Mesothelial cell of epicardium (in vitro differentiated cells): ENCODE measurements at places on chromosomes 3 and 15. TPM values are rescaled to one million over a fixed set of nuclear protein-coding genes. Genes with fewer than 3 reads are reported as not detected.

Gene GMPPB
- total RNA-seq = 32.3 to 33.9 TPM (median 32.7 TPM) in 3 replicates

Gene GRAMD1C
- 7.5 to 8.0 TPM (median 7.7 TPM) in 3 replicates for total RNA-seq

Gene TRAT1
- total RNA-seq = not detected in 3 replicates

Gene MYRIP
- total RNA-seq = 0.53 to 0.63 TPM (median 0.59 TPM) in 3 replicates

Gene SELENOT
- total RNA-seq = 43.6 to 51.0 TPM (median 49.2 TPM) in 3 replicates

Gene RFX7
- total RNA-seq = 48.9 to 53.8 TPM (median 51.2 TPM) in 3 replicates

Gene NMNAT3
- 11.0 to 13.6 TPM (median 11.8 TPM) in 3 replicates for total RNA-seq

Gene MEX3B
- 29.8 to 31.9 TPM (median 30.8 TPM) in 3 replicates for total RNA-seq

Gene NUSAP1
- total RNA-seq = 45.4 to 52.5 TPM (median 46.1 TPM) in 3 replicates

Gene SOX14
- 0.18 to 0.44 TPM (median 0.18 TPM) in 3 replicates for total RNA-seq

Gene ASB14
- not detected in 3 replicates for total RNA-seq

Gene RLBP1
- not detected in 3 replicates for total RNA-seq

GRCh38 chr3:53324105-53324504 lies 23.2 kb downstream of the DCP1A start:
- H3K27ac ChIP-seq = peak overlapping the region; percentile 68
- peaks cover 10% of the 10 kb centered on the region for H3K4me1 ChIP-seq
- H3K36me3 ChIP-seq = peaks cover 38% of the 10 kb centered on the region

- H3K36me3 ChIP-seq = peaks cover 4% of the 10 kb centered on the region
- no peak overlapping the region for H3K4me3 ChIP-seq
- no peaks in the 10 kb centered on the region for H3K4me1 ChIP-seq
- H3K27ac ChIP-seq = no peak overlapping the region
- DNase-seq = no peak
- no peaks in the 10 kb centered on the region for H3K27me3 ChIP-seq
These were observed 21.4 kb downstream of the IL20RB start for GRCh38 chr3:136979204-136979603.

DNA sequence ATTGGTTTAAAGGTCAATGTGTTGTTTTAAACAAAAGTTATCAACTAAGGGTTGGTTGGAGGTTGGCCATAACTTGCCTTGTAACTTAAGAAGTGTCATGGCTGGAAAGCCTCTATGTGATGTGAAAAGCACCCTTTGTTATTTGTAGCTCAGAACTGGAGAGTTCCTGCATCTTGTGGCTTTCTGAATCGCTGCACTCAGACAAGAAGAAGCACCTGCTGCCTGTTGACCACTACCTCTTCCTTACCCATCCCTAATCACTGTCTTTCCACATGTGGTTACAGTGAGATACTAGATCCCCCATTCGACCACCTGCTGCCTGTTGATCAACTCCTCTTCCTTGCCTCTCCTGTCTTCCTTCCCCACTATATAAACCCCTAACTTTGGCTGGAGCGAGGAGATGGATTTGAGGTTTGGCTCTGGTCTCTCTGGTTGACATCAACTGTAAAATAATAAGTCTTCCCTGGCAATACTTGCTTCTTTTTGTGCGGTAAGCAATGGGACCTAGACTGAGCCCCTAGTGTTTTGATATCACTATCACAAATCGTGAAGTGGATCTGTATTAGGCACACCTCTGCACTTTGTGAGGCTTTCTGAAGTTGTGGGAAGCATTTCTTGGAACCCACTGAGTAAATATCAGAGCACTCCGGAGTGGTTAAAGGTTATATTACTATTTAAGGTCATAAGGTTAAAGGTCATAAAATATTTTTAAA lies 13.8 kb downstream of the RPL39L start:
- no peak overlapping the region for H3K4me3 ChIP-seq
- peaks cover 23% of the 10 kb centered on the region for H3K36me3 ChIP-seq
- no peak for DNase-seq
- no peaks in the 10 kb centered on the region for H3K27me3 ChIP-seq
- H3K27ac ChIP-seq = no peak overlapping the region

DNA sequence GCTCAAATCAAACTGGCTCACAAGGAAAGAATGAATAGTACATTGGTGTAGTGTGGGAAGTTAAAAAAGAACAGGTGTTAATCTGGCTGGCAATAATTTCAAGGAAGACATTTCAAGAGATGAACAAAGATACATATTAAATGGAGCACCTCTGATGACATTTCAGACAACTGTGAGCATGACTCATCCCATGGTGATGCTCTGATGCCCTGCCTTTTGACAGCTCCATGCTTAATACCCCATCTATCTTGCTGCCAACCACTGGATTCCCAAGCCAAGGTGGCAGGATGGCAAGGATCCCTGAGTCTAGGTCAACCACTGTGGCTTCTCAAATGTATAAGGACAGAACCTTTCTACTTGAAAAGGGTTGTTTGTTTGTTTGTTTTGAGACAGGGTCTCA lies 29.3 kb downstream of the LRRC2 start:
- peaks cover 7% of the 10 kb centered on the region for H3K4me1 ChIP-seq
- H3K27ac ChIP-seq = no peak overlapping the region
- H3K27me3 ChIP-seq = peaks cover 14% of the 10 kb centered on the region
- no peak overlapping the region for H3K4me3 ChIP-seq

GRCh38 chr3:155252535-155252934 lies 40.9 kb downstream of the STRIT1 start:
- H3K4me3 ChIP-seq = no peak overlapping the region
- H3K36me3 ChIP-seq = peaks cover 4% of the 10 kb centered on the region
- H3K27me3 ChIP-seq = no peaks in the 10 kb centered on the region
- no peaks in the 10 kb centered on the region for H3K4me1 ChIP-seq
- H3K27ac ChIP-seq = no peak overlapping the region
- DNase-seq = no peak

- H3K36me3 ChIP-seq = peaks cover 5% of the 10 kb centered on the region
- peaks cover 2% of the 10 kb centered on the region for H3K27me3 ChIP-seq
- H3K4me3 ChIP-seq = no peak overlapping the region
- no peak overlapping the region for H3K27ac ChIP-seq
- no peak for DNase-seq
These were observed 62.9 kb downstream of the EFCAB12 start for GRCh38 chr3:129365296-129366136.

DNA sequence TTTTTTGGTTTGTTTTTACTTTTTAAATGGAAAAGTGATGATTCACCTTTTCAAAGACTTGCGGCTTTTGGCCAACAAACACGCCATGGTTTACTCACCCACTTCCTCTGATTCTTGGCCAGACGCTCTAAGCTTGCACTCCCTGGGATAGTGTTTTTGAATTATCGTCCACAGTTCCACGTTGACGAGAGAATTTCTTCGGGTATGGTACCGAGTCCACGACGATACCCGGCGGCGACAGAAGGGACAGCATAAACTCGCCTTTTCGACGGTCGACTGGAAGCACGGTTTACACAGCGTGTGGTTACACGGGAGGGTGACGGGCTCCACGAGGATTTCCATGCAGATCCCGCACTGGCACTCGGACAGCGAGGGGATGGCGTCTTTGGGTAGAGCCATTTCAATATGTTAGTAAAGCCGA lies 783 bp downstream of the RNF168 start:
- H3K36me3 ChIP-seq = peaks cover 6% of the 10 kb centered on the region
- H3K4me1 ChIP-seq = peaks cover 24% of the 10 kb centered on the region
- H3K27me3 ChIP-seq = no peaks in the 10 kb centered on the region
- peak overlapping the region; percentile 94 for H3K4me3 ChIP-seq
- DNase-seq = peak; percentile 45

DNA sequence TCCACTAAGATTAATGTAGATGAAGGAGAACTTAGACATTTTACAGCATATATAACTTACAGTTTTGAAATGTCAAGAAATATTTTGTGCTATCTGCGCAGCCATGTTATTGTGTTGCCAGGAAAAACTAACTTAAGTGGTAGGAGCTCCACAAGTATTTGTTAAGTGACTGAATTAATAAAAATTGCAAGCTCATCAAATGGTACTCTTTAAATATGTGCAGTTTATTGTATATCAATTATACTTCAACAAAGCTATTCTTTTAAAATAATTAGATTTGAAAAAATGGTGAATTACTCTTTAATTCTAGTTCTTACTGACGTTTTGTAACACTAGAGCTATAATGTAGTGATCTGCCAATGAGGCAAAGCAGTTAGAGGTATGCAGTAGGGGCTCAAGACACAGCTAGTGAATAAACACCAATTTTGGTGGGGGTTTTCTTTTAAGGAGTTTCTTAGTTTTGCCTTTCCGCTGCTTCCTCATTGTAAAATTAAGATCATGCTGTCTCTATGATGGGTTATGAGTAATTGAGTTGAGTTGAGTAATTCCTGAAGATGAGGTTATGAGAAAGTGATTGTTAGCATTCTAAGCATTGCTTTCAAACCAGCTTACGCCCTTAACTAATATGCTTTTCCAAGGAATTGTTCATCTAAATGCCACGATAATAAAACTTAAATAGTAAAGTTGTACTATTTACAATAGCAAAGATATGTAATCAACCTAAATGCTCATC lies 10.9 kb upstream of the LXN start:
- peaks cover 3% of the 10 kb centered on the region for H3K36me3 ChIP-seq
- H3K4me1 ChIP-seq = no peaks in the 10 kb centered on the region
- H3K27me3 ChIP-seq = no peaks in the 10 kb centered on the region
- no peak for DNase-seq
- H3K4me3 ChIP-seq = no peak overlapping the region

- no peak overlapping the region for H3K4me3 ChIP-seq
- no peaks in the 10 kb centered on the region for H3K36me3 ChIP-seq
- no peak for DNase-seq
- H3K4me1 ChIP-seq = peaks cover 64% of the 10 kb centered on the region
- H3K27me3 ChIP-seq = no peaks in the 10 kb centered on the region
These were observed 121.9 kb upstream of the ARHGEF3 start for GRCh38 chr3:56923526-56924224.

GRCh38 chr15:29470794-29471193 lies 201.2 kb upstream of the NSMCE3 start:
- DNase-seq = no peak
- no peaks in the 10 kb centered on the region for H3K4me1 ChIP-seq
- H3K4me3 ChIP-seq = no peak overlapping the region
- H3K36me3 ChIP-seq = no peaks in the 10 kb centered on the region
- H3K27me3 ChIP-seq = peaks cover 10% of the 10 kb centered on the region
- H3K27ac ChIP-seq = no peak overlapping the region

GRCh38 chr3:120559242-120560061 lies 36.7 kb upstream of the NDUFB4 start:
- peaks cover 40% of the 10 kb centered on the region for H3K4me1 ChIP-seq
- H3K27me3 ChIP-seq = no peaks in the 10 kb centered on the region
- H3K27ac ChIP-seq = peak overlapping the region; percentile 96

GRCh38 chr3:17194116-17194515 lies 309.4 kb downstream of the PLCL2 start:
- H3K4me1 ChIP-seq = peaks cover 6% of the 10 kb centered on the region
- DNase-seq = no peak
- H3K27ac ChIP-seq = no peak overlapping the region
- H3K27me3 ChIP-seq = no peaks in the 10 kb centered on the region

- H3K27ac ChIP-seq = peak overlapping the region; percentile 92
- peaks cover 6% of the 10 kb centered on the region for H3K36me3 ChIP-seq
- H3K27me3 ChIP-seq = no peaks in the 10 kb centered on the region
- DNase-seq = peak; percentile 57
These were observed 223.4 kb upstream of the IL12A start for GRCh38 chr3:159765030-159765859.

- H3K36me3 ChIP-seq = peaks cover 3% of the 10 kb centered on the region
- no peaks in the 10 kb centered on the region for H3K4me1 ChIP-seq
- H3K27me3 ChIP-seq = no peaks in the 10 kb centered on the region
- no peak overlapping the region for H3K4me3 ChIP-seq
- no peak for DNase-seq
These were observed 1345.6 kb downstream of the NSUN3 start for GRCh38 chr3:95408464-95408862.

- no peaks in the 10 kb centered on the region for H3K27me3 ChIP-seq
- no peaks in the 10 kb centered on the region for H3K36me3 ChIP-seq
- no peak overlapping the region for H3K27ac ChIP-seq
- no peak overlapping the region for H3K4me3 ChIP-seq
- peaks cover 2% of the 10 kb centered on the region for H3K4me1 ChIP-seq
These were observed 228.8 kb upstream of the LYSMD4 start for GRCh38 chr15:99962006-99962561.

GRCh38 chr15:48914717-48915116 lies 36.8 kb downstream of the EID1 start:
- peaks cover 11% of the 10 kb centered on the region for H3K4me1 ChIP-seq
- no peak for DNase-seq

- peak overlapping the region; percentile 19 for H3K27ac ChIP-seq
- H3K4me3 ChIP-seq = no peak overlapping the region
- H3K4me1 ChIP-seq = peaks cover 17% of the 10 kb centered on the region
- H3K36me3 ChIP-seq = no peaks in the 10 kb centered on the region
- H3K27me3 ChIP-seq = peaks cover 8% of the 10 kb centered on the region
- no peak for DNase-seq
These were observed 259.5 kb downstream of the MECOM start for GRCh38 chr3:169403855-169404519.

DNA sequence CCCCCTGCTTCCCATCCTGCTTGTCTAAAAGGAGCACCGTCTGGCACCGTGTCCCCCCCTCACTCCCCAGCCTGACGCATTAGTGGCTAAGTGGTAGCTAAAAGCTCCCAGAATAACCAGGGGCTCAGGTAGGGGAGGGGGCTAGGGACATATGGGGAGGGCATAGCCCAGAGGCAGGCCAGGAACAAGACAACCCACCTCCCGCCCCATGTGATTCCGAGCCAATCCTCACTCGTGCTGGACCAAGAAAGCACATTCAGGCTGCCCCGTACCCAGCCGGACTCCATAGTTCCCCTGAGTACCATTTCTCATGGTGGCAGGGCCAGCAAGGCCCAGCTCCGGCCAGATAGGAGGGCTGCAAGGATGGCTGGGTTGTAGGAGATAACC lies 11.5 kb downstream of the SEMA7A start:
- no peak overlapping the region for H3K27ac ChIP-seq
- no peaks in the 10 kb centered on the region for H3K27me3 ChIP-seq
- DNase-seq = no peak
- H3K36me3 ChIP-seq = no peaks in the 10 kb centered on the region
- no peak overlapping the region for H3K4me3 ChIP-seq

DNA sequence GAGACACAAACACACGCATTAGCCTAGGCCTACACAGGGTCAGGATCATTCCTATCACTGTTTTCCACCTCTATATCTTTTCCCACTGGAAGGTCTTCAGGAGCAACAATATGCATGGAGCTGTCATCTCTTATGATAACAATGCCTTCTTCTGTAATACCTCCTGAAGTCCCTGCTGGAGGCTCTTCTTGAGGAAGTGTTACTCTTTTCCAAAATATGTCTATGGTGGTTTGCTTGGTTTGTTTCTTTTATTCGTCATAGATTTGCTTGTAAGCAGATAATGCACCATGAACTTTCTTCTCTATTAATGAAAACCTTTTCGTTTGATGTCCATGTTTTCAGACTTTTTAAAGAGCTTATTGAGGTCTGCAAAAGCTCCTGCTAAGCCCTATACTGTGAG lies 109.3 kb downstream of the GMPS start:
- H3K36me3 ChIP-seq = no peaks in the 10 kb centered on the region
- no peak for DNase-seq
- H3K4me1 ChIP-seq = peaks cover 12% of the 10 kb centered on the region
- H3K27ac ChIP-seq = no peak overlapping the region
- no peaks in the 10 kb centered on the region for H3K27me3 ChIP-seq
